ENCODE measurements at places on chromosomes 7 and 10.
A peak's percentile ranks its signal among the peaks of the same experiment; 100 is the strongest.

- no peak for DNase-seq
Observed at GRCh38 chr7:91243591-91244301, 20.5 kb upstream of the FZD1 start.

- no peak for DNase-seq
Observed at GRCh38 chr10:13594641-13595040, 7.9 kb downstream of the PRPF18 start.

DNA sequence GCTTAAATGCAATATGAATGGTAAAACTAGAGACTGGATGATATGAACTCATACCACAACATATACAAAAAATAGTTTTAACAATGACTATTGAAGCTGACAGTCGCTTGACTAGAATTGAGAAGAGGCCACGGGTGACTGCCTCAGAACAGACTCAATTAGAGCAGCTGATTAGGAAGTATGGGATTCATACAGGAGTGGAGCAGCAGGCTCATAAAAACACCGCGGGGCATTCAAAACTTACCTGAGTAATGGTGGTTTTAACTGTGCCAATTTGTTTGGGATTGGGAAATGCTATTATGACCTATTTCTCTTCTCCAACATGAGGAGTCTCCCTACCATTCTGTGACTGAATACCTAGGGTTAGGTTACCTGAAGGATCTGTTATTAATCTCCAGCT lies 2.1 kb downstream of the CADPS2 start:
- DNase-seq: no peak

- no peak for DNase-seq
Observed at GRCh38 chr10:22259280-22259679, 41.5 kb upstream of the EBLN1 start.

GRCh38 chr10:14296065-14296709 lies 34.5 kb downstream of the FRMD4A start:
- DNase-seq: no peak

- no peak for DNase-seq
Observed at GRCh38 chr7:46147871-46148270, 226.8 kb upstream of the IGFBP3 start.

- DNase-seq: no peak
Observed at GRCh38 chr10:45505311-45505710, 131.3 kb downstream of the ALOX5 start.

GRCh38 chr7:137454246-137454724 lies 110.8 kb upstream of the PTN start:
- DNase-seq: no peak

GRCh38 chr7:105786520-105787470 lies 89.6 kb downstream of the ATXN7L1 start:
- no peak for DNase-seq

GRCh38 chr10:51302316-51302715 lies 228.0 kb downstream of the PRKG1 start:
- no peak for DNase-seq

- no peak for DNase-seq
Observed at GRCh38 chr7:140056431-140057142, 6.2 kb downstream of the PARP12 start.

DNA sequence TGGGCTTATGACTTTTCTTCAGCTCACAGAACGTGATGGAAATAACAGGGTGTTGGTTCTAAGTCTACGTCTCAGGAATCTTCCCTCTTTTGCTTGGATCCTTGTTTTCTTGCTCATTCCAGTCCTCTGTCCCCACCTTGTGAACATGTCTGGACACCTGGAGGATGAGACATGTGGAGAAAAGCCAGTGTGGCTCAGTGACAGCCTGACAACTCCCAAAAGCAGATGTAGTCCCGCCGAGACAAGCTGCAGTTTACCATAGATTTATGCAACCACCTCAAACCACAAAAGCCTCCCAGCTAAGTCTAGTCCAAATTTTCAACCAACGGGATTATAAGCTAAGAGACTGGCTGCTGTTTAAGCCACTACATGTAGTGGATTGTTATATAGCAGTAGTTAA lies 476.1 kb downstream of the SH2D4B start:
- DNase-seq: no peak

GRCh38 chr10:311901-312665 lies 176.8 kb downstream of the ZMYND11 start:
- DNase-seq: no peak

DNA sequence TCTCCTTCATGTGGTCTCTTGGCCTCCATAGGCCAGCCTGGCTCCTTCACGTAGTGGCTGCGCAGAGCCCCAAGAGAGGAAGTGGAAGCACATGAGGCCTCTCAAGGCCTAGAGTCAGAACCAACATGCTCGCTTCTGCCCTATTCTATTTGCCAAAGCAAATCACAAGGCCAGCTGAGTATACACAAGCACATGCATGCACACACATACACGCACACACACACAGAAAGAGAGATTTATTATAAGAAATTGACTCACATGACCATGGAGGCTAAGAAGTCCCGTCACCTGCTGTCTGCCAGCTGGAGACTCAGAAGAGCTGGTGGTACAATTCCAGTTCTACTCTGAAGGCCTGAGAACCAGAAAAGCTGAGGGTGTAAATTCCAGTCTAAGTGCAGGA lies 64.3 kb upstream of the NRP1 start:
- no peak for DNase-seq

GRCh38 chr7:129053938-129054437 lies 923 bp downstream of the TNPO3 start:
- no peak for DNase-seq

GRCh38 chr7:158244873-158245723 lies 342.5 kb downstream of the PTPRN2 start:
- no peak for DNase-seq

- DNase-seq: no peak
Observed at GRCh38 chr10:44949127-44949802, 10.3 kb upstream of the RASSF4 start.

- DNase-seq: no peak
Observed at GRCh38 chr10:5147255-5147980, 37.5 kb downstream of the AKR1C8 start.

- no peak for DNase-seq
Observed at GRCh38 chr7:116776610-116777289, 85.6 kb upstream of the CAPZA2 start.

DNA sequence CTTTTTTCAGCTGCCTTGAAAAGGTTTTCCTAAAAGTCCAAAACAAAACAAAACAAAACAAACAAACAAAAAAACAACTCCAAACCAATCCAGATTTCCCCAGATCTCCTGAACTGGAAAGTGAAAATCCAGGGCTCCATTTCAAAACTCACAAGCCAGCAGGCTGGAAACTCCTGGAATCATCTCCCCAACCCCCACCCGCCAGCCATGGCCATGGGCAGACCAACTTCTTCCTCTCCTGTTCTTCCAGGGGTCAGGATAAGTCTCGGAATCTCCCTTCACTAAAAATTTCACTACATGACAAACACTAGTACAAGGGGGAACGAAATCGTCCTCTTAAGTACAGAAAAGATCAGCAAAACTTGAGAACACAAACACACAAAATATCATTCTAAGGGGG lies 40.4 kb downstream of the GNA12 start:
- no peak for DNase-seq

DNA sequence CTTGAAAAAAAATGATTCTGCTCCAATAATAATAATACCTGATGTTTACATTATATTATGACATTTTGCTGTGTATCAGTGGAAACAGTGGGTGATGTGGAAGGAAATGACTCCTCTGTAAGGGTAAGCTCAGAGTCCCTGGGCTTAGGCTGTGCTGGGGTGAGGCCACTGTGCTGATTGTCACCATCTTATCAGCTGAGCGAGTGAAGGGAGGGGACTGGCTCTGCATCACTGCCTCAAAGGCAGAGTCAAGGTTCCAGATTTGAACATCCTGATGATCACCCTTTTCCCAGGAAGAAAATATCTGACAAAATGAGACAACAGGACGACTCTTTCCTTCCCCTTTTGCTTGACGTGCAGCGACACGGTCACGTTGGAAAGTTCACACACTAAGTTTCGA lies 24.0 kb upstream of the HABP2 start:
- no peak for DNase-seq

DNA sequence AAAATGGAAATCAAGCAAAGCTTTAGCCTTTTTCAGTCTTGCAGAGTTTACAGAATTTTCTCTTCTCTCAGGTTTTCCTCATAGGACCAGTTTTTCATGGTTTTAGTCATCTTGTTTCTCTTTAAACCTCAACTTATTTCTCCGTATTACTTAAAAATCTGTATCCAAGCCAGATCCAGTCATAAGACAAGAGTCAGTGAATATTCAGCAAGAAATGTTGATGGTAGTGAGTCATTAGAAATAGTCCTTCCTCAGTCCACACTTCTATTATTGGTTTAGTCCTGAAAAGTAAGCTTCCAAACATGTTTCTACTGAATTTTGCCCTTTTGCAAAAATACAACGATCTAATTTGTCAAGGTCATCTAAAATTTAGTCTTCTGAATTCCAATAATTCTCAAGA lies 107.0 kb downstream of the VIM start:
- DNase-seq: no peak

- DNase-seq: no peak
Observed at GRCh38 chr7:151662251-151662826, 142.6 kb upstream of the RHEB start.

GRCh38 chr10:6569259-6569658 lies 10.8 kb downstream of the PRKCQ start:
- no peak for DNase-seq

GRCh38 chr7:5541087-5541992 lies 117.7 kb upstream of the TNRC18 start:
- DNase-seq: no peak

GRCh38 chr7:98622926-98623325 lies 5.8 kb downstream of the NPTX2 start:
- no peak for DNase-seq

- DNase-seq: no peak
Observed at GRCh38 chr7:122588621-122589020, 110.3 kb downstream of the RNF133 start.

GRCh38 chr10:103852189-103852711 lies 3.1 kb downstream of the SH3PXD2A start:
- DNase-seq: no peak

GRCh38 chr10:23343591-23344240 lies 881 bp downstream of the C10orf67 start:
- DNase-seq: peak; percentile 24

- DNase-seq: no peak
Observed at GRCh38 chr10:94316560-94316959, 46.2 kb downstream of the NOC3L start.

DNA sequence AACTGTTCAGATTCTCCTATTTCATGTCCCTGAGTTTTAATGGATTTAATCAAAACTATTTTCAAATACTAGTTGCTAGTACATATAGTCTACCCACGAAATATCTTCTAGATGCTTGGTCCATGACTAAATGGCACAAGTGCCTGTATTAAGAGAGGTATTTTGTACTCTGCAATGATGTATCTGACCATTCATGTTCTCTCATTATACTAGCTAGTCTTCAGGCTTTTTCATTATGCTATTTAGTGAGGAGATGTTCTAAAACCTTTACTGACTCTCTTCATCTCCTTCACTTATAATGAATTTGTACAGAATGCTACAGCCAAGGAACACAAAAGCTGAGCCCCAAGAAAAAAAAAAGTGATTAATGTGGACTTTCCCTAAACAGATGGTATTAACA lies 222.5 kb downstream of the AHR start:
- no peak for DNase-seq

DNA sequence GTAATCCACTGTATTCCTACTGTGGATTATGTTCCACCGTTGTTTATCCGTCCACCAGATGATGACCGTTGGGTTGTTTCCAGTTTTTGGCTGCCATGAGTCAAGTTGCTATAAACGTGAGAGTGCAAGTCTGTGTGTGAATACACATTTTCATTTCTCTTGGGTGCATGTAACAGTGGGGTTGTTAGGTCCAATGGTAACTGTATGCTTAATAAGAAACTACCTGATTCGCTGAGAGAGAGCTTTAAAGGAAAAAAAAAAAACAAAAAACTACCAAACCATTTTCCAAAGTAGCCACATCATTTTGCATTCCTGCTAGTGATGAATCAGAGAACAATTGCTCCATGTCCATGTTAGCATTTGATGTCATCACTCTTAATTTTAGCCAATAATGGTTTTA lies 15.9 kb downstream of the UBN2 start:
- no peak for DNase-seq
